ENCODE measurements at places on chromosomes 5 and 9.
A peak's percentile ranks its signal among the peaks of the same experiment; 100 is the strongest.

DNA sequence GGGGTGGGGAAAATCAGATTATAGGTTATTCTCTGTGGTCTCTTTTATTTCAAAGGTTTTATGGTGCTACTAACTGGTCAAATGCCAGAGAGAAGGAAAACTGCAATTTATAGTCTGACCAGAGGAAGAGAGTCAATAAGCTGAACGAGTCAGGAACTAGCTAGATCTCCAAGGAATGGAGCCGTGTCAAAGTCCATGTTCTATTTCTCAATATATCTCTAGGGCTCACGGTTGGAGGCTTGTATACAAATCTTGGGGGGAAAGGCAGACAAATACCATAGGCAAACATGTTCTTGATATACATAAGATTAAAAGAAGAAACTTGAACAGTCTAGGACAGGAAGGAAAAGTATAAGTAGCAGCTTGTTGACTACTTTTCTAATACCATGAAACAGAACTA, 627.1 kb downstream of the PDE4D start:
- DNase-seq = no peak

DNA sequence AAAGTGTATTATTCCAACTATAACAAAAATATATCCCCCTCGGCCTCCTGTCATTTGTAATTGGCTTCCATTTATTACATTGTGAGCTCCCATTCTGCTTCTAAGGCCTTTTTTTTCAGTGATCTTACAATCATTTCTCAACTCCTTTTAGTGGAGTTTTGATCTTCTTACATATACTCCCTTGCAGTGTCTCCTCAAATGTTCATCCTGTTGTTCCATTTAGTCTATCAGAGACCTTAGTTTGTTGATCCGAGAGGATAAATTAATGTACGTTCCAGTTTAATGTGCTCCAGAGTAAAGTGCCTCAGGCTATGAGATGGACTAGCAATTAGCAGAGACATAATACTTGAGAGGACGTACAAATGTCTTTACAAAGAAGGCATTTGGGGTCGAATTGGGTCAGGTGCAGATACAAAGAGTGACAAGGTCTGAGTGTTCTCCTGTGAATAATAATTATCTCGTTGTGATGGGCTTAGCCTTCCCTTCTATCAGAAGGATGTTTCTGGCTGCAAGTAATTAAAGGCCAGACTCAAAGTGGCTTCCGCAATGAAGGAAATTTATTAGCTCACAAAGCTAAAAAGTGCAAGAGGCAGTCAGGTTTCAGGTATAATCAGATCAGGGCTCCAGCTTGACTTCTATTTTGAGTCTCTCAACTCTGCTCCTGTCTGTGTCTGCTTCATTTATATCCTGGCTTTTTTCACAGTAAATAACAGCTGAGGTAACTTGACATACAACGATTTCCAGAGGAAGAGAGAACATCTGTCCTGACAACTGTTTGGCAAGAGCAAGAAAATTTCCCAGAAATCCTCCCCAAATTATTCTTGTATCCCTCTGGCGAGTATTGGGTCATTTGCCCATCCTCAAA, 30.1 kb downstream of the ARRDC3 start:
- no peak for DNase-seq

GRCh38 chr5:374631-375335, 53.3 kb downstream of the AHRR start:
- DNase-seq = no peak

DNA sequence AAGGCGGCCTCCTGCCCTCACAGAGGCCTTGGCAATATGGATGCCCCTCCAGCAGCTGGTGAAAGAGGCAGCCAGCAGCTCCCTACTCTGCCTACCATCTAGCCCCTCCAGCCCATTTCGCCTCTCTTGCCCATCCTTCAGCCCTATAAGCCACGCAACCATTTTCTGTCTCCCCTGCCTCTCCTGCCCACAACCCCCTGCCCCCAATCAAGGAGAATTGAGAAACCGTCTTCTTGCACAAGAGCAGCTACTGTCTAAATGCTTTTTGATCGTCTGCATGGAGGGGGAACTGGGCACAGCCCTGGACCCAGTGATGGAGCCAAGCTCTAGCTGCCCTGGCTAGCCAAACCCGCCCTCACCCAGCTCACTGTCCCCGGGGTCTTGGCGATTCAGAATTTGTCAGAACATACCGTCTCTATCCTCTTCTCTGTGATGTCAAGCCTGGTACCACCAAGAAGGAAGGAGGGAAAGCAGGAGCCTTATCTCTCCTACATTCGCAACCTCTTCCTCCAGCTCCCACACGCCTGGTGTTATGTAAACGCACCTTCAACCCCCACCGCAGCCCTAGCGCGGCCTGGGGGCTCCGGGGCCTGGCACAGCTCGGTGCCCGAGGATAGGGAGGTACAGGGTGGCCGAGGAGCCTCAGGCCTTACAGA, 1.2 kb downstream of the SPRY4 start:
- DNase-seq = no peak

DNA sequence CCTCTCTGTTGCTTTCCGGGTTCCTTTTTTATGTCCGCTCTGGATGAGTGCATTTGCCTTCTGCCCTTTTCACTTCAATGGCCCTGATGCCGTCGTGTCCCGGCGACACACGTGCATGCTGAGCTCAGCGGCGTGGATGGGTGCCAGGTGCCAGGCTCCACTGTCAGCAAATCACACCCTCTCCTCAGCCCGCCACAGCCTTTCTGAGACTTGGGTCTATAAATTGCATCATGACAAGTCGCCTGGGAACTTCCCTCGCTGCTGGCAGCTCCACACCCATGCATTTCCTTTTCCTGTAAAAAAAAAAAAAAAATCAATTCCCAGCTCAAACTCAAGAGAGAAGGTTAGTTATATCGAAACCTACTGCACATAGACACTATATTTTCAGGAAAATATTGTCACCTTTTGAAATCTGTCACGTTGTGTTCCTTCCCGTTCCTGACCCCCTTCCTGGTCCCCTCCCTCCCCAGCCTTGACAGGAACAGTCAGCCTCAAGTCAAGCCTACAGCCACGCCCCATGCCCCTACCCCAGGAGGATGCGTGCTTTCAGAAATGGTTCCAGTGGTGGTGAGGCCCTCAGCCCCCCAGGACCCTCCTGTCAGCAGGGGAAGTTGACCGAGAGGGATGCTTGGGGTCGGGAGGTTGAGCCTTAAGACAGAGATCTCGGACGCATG, 110.3 kb upstream of the PTCH1 start:
- peak; percentile 12 for DNase-seq

DNA sequence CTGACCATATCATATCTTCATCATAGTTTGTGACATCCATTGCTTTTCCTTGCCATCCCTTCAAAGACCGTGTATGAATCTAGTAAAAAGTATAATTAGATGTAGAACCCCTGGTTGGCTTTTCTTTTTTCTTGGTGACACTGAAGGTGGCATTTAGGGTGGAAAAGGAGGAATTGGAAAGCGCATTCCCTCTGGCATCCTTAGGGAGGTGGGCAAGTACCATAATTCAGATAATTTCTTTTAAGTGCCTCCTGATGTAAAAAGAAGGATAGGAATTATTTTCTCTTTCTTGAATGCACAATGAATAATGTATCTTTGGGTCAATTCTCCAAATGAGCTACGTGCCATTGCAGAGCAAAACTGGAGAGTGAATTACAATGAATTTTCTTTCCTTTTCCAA, 73.2 kb upstream of the SMARCA2 start:
- no peak for DNase-seq

DNA sequence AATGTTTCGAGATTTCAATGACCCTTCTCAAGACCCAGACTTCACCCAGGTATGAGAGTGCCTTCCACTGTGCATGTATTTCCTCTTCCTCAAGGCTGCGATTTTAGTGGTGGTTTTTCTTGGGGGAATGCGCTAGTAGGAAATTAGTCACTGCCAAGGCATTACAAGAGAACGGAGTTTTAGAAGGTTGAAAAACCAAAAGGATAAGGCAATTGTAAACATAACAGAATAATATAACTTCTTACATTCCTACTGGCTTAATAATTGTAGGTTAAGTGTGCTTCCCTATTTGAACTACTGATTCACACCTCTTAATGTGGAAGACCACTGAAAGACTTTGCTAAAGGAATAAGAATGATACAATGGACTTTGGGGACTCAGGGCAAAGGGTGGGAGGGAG, 38.9 kb downstream of the ACO1 start:
- DNase-seq = no peak

GRCh38 chr5:171989276-171989675, 17.2 kb downstream of the FBXW11 start:
- DNase-seq = no peak
